ENCODE measurements at places on chromosomes 11 and 22.

GRCh38 chr11:61696602-61697001 is 16.4 kb downstream of the DAGLA start:
- H3K4me3 ChIP-seq: no peak overlapping the region
- no peak overlapping the region for H3K27ac ChIP-seq
- H3K4me1 ChIP-seq: peaks cover 31% of the 10 kb centered on the region

DNA sequence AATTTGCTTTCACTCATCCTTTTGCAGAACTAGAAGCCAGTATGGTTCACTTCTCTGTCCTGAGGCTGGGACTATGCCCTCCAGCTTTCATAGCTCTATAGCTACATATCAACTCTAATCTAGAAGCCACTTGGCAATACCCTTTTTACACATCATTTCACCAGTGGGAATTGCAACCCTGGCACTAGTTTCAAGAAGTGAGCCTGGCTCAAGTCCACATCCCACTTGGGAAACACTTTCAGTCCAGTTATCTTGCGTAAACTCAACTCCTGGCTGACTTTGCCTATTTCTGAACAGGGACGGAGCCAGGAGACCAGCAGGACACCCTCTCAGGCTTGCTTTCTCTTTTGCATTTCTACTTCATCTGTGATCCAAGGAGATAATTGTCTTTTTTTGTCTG is 19.9 kb upstream of the FAT3 start:
- H3K36me3 ChIP-seq: no peaks in the 10 kb centered on the region
- no peaks in the 10 kb centered on the region for H3K27me3 ChIP-seq
- DNase-seq: no peak
- H3K27ac ChIP-seq: no peak overlapping the region
- H3K4me1 ChIP-seq: no peaks in the 10 kb centered on the region

GRCh38 chr11:12981676-12982522 is 27.2 kb upstream of the RASSF10 start:
- H3K27me3 ChIP-seq: peaks cover 7% of the 10 kb centered on the region
- no peaks in the 10 kb centered on the region for H3K36me3 ChIP-seq
- DNase-seq: no peak
- H3K4me3 ChIP-seq: no peak overlapping the region
- no peaks in the 10 kb centered on the region for H3K4me1 ChIP-seq

DNA sequence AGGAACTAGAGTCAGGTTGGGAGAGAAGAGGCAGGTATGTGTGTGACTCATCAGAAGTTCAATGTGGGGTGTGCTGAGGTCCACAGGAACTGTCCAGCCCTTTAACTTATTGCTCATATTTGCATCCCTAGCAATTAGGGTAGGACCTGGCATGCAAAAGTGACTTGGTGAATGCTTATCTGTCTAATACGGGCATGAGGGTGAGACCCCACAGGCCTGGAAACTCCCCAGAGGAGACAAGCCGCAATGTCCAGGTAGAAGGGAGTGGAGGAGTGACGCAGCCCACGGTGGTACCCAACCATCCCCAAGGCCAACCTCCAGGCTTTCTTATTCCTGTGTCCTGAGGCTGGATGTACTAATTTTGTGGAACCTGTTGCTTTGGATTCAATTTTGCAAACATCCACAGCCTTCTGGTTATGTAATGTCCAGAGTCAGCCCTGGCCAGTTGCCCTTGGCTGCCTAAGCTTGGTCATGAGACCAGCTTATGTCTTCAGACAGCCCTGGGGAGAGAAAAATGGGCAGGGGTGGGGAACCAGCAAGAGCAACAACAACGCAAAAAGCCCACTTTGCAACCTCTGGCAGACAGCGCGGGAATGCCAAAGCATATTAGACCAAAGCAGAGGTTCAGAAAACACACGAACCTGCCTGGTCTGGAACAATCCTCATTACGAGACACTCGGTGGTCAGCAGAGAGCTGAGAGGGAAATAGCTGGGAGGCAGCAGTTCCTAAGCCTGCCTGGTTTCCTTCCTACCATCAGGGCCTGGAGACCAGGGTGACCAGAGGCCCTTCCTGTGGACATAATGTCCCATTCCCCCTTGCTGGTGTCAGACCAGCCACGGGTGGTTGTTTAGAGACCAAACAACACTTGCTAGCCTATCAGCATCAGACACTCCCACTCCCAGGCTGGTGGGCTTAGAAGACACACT is 49.3 kb downstream of the TIMP3 start:
- no peaks in the 10 kb centered on the region for H3K36me3 ChIP-seq
- no peaks in the 10 kb centered on the region for H3K4me1 ChIP-seq
- DNase-seq: no peak
- H3K4me3 ChIP-seq: no peak overlapping the region
- peaks cover 7% of the 10 kb centered on the region for H3K27me3 ChIP-seq

Data from activated naive CD4-positive, alpha-beta T cell treated with anti-CD3 and anti-CD28 coated beads, Interleukin-2, amount 10 ng/mL, durations not matched to agents 7 days and 5 days (primary cell).